ENCODE measurements at places on chromosomes 12 and 14.

- no peak for DNase-seq
Measured at GRCh38 chr12:45572114-45572513, 157.4 kb upstream of the ARID2 start.

DNA sequence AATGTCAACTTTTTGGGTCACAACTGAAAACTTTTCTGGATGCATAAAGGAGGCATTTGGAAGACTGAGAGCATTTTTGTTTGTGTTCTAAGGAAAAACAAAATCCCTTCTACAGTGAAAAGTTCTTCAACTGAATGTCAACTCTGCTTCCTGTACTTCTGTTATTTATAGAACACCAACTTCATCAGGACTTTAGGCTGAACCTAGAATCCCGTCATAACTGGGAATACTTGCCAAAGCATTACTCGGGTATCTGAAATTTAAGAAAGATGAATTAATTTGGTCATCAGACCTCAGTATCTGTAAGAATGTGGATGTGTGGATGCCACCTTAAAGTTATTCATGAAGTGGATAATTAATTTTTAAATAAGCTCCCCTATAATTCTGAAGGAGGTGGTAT is 73.2 kb downstream of the FERMT2 start:
- DNase-seq, result no peak

DNA sequence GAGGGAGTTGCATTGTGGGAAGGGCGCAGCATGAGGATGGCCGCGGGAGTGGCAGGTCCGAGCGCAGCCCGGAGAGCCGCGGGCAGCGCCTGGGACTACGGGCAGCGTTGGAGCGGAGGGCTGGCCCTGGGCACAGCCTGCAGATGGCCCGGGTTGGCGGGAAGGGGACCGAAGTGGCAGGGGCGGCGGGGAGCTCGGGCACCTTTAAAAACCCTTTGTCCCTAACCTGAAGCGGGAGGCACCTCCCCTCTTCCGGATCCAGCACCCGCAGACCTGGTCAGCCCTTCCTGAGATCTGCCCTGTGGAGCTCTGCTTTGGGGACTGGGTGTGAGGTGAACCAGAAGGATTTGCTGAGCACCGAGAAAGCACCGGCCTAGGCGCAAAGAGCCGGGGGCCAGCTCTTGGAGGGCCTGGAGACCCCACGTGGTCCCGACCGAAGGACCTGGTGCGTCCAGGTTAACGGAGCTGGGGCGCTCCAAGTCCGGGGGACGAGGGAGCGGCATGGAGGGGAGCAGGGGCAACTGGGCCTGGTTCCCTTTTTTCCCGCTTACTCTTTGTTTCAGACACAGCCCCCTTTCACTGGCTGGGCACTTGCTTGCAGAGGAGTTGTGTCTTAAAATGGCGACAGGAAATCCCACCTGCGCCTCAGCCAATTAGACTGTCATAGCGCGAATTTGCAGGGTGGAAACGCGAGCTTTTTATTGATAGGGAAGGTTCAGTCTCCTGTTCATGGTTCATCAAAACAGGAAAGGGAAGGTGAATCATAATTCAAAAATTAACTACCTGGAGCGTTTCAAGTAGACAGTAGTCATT is 792 bp upstream of the SLC38A1 start:
- DNase-seq, result peak; percentile 52

- no peak for DNase-seq
Measured at GRCh38 chr12:119230807-119231206, 52.1 kb downstream of the HSPB8 start.

GRCh38 chr12:94621662-94622359 is 28.5 kb downstream of the TMCC3 start:
- DNase-seq, result no peak

DNA sequence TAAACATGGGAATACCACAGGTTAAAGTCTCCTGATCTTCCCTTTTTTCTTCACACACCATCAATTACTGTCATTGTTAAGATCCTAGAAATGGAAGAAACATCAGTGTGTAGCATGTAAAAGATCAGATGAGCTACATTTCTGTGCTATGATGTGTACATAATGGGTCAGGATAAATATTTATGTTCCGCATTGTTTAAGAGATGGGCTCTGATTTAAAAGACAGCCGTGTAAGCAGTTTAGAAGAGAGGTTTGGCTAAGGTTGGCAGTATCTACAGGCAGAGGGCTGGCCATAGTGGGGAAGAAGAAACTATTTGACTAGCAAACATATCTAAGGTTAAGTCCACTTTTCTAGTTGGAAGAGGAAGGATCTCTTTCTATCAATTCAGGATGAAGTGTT is 49.4 kb downstream of the LRRC9 start:
- DNase-seq, result no peak

DNA sequence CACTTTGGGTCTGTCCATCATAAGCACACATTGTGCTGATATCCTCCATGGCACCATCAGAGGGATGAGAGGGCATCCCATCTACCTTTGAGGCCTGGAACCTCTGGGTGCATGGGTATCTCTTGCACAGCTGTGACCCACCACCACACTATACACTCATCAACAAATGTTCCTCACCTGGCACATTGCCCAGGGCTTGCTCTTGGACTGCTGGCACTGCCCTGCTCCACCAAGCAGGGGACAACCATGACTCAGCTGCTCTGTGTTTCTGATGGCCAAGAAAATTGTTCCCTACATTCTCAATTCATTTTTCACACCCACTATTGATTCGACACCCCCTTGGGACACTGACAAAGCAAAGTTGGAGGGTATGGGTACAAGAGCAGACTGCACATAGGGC is 155.5 kb downstream of the PTPRO start:
- no peak for DNase-seq

- DNase-seq, result no peak
Measured at GRCh38 chr12:110012137-110012536, 12.9 kb downstream of the ANKRD13A start.

- no peak for DNase-seq
Measured at GRCh38 chr12:10736463-10736862, 13.3 kb upstream of the YBX3 start.

DNA sequence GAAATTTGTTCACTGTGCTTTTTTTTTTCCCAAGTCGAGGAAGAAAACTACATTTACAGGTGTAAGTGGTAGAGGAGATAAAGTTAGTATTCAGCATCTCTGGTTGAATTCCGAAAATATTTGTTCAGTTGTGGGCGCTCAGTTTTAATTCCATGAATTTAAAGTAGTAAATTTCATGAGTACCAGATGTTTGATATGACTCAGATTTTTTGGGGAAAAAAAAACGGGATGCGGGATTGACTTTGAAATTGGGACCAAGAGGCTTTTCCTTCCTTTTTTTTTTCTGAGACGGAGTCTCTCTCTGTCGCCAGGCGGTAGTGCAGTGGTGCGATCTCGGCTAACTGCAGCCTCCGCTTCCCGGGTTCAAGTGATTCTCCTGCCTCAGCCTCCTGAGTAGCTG is 1.6 kb downstream of the TULP3 start:
- no peak for DNase-seq

DNA sequence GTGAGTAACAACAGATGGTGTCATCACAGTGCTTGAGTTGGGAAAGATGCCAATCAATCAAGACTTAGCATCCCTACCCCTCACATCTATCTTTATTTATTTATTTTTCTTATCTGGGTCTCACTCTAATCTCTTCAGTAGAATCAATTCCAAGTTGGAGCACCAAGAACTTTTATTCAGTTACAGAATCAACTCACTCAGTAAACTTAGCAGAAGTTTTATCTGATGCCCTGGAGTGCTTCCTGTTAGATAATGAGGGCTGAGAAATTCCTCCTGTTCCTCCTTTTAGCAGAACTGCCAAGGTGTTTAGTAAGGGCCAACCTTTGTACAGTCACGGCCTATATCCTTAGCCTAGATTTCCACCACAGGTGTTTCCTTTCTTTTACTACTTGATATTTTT is 11.3 kb upstream of the SLC5A8 start:
- no peak for DNase-seq

DNA sequence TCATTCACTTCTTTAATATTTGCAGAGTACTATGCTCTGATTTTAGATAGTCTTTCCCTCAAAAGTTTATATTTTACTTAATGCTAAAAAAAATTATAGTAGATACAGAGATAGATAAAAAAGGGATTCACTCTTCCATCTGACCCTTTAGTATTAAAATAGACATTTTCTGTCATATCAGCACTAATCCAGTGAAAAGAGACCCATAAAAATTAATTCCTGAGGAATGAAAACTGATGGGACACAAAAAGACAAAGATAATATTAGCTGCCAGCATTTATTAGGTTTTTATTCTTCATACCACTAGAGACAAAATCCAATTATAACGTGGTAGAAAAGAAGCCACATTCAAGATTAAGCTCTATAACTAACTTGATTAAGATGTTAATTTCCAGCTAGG is 45.3 kb downstream of the SOS2 start:
- no peak for DNase-seq

GRCh38 chr14:72880820-72881219 is 13.1 kb downstream of the DPF3 start:
- no peak for DNase-seq

DNA sequence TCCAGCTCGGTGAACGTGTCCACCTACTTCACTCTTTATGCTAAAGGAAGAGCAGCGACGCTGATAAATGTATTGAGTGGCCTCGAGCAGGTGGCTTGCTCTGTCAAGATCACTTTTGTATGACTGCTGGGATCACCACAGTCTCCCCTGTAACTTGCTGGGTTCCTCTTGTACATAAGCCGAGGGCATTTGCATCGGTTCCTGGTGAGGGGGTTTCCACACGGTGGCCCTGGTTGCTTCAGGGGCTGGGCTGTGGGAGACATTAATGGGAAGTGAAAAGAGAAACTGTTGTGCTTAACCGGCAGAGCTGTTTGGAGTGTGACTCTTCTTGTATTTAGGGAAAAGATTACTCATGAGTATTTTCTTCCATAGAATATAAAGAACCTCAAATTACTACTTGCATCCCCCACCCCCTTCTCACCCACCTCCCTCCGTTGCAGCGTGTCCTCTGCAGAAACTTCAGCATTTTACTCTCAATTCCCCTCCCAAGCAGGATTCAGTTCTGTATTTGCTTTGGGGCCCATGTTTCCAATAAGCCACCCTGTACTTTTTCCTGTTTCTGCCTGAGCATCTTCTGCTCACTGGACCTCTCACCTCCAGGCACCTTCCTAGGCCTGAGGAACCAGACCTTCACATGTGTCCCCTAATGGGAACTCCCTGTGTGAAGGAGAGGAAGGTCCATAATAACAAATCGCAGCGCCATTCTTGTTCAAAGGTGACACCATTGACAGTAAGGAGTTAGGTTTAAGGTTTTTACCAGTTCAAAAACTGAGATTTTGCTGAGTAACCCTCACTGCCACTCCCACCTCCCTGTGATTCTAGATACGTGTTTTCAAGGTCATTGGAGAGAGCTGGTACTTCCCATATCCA is 187.0 kb downstream of the ETV6 start:
- DNase-seq, result no peak

DNA sequence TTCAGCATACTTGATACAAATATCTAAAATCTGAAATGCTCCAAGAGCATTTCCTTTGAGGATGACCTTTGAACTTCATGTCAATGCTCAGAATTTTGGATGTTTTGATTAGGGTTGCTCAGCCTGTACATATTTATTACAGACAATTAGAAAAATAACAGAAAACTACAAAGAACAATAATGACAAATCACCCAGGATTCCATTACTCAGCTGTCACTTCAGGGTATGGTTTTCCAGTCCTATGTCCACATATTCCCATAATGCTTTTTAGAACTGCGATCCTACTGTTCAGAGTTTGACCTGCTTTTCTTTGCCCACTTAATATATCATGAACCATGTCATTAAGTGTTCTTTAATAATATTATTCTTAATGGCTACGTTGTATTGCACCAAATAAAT is 11.4 kb downstream of the DLGAP5 start:
- no peak for DNase-seq

GRCh38 chr12:28027947-28028724 is 55.6 kb upstream of the PTHLH start:
- DNase-seq, result no peak

Data from activated gamma-delta T cell treated with anti-CD3 and anti-CD28 coated beads, Interleukin-2, amount 50 U/mL, for 16 hours (primary cell).